ENCODE measurements at places on chromosomes 2 and 18.

DNA sequence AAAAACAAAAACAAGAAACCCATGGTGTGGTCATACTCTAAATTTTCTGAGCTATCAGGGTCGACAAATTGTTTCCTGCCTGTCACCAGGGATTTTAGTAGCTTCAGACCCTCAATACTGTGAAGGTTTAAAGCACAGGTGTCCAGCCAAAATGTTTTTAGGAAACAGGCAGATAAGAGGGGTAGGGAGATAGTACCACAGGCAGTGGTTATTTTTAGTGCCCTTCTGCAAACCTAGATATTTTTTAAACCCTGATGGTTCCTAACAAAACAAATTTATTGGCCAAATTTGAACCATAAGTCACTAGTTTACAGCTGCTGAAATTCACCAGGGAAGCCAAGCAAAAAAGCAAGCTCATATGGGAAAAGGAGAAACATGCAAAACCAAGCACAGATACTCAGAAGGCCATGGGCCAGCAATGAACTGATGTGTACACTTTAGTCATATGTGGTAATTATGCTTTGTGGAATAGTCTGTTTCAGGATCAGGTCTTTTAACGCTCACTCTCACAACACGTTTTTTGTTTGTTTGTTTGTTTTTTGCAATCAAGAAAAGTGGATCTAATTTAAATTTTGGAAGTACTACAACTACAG lies 156.8 kb upstream of the STK17B start:
- no peaks in the 10 kb centered on the region for H3K36me3 ChIP-seq
- no peak for DNase-seq
- no peaks in the 10 kb centered on the region for H3K27me3 ChIP-seq
- H3K27ac ChIP-seq: no peak overlapping the region
- no peaks in the 10 kb centered on the region for H3K4me1 ChIP-seq

- no peak for DNase-seq
- no peak overlapping the region for H3K27ac ChIP-seq
- H3K4me1 ChIP-seq: no peaks in the 10 kb centered on the region
Measured at GRCh38 chr2:116733699-116734098, 1080.8 kb upstream of the DDX18 start.

GRCh38 chr2:37052600-37053332 lies 31.4 kb downstream of the HEATR5B start:
- no peak for DNase-seq
- peaks cover 64% of the 10 kb centered on the region for H3K36me3 ChIP-seq
- no peak overlapping the region for H3K4me3 ChIP-seq

GRCh38 chr2:17306706-17307105 lies 211.5 kb downstream of the RAD51AP2 start:
- H3K4me3 ChIP-seq: no peak overlapping the region
- no peak overlapping the region for H3K27ac ChIP-seq
- no peaks in the 10 kb centered on the region for H3K27me3 ChIP-seq
- H3K36me3 ChIP-seq: no peaks in the 10 kb centered on the region

- H3K4me3 ChIP-seq: no peak overlapping the region
- DNase-seq: no peak
- H3K27ac ChIP-seq: no peak overlapping the region
Measured at GRCh38 chr2:64291181-64291580, 147.0 kb upstream of the PELI1 start.

- no peak overlapping the region for H3K27ac ChIP-seq
- H3K4me3 ChIP-seq: no peak overlapping the region
- no peaks in the 10 kb centered on the region for H3K36me3 ChIP-seq
- no peak for DNase-seq
- peaks cover 9% of the 10 kb centered on the region for H3K27me3 ChIP-seq
Measured at GRCh38 chr2:204725693-204726360, 180.6 kb downstream of the PARD3B start.

- H3K4me1 ChIP-seq: no peaks in the 10 kb centered on the region
- H3K27ac ChIP-seq: no peak overlapping the region
- no peak for DNase-seq
- no peaks in the 10 kb centered on the region for H3K36me3 ChIP-seq
Measured at GRCh38 chr2:217076657-217077232, 216.9 kb upstream of the TNP1 start.

- no peak overlapping the region for H3K27ac ChIP-seq
- H3K4me3 ChIP-seq: no peak overlapping the region
- H3K36me3 ChIP-seq: no peaks in the 10 kb centered on the region
Measured at GRCh38 chr2:50691513-50691912, 340.4 kb downstream of the NRXN1 start.

GRCh38 chr18:46587600-46587999 lies 69.4 kb downstream of the LOXHD1 start:
- H3K27me3 ChIP-seq: no peaks in the 10 kb centered on the region
- H3K36me3 ChIP-seq: no peaks in the 10 kb centered on the region
- H3K4me3 ChIP-seq: no peak overlapping the region
- H3K4me1 ChIP-seq: no peaks in the 10 kb centered on the region
- DNase-seq: no peak
- H3K27ac ChIP-seq: no peak overlapping the region

GRCh38 chr2:160970052-160970965 lies 189.9 kb upstream of the TANK start:
- no peaks in the 10 kb centered on the region for H3K36me3 ChIP-seq
- no peak overlapping the region for H3K4me3 ChIP-seq
- peaks cover 15% of the 10 kb centered on the region for H3K27me3 ChIP-seq
- H3K27ac ChIP-seq: no peak overlapping the region
- no peak for DNase-seq
- no peaks in the 10 kb centered on the region for H3K4me1 ChIP-seq

GRCh38 chr2:201785135-201785534 lies 4.4 kb upstream of the ALS2 start:
- no peaks in the 10 kb centered on the region for H3K27me3 ChIP-seq
- H3K4me1 ChIP-seq: peaks cover 16% of the 10 kb centered on the region
- no peak overlapping the region for H3K27ac ChIP-seq

DNA sequence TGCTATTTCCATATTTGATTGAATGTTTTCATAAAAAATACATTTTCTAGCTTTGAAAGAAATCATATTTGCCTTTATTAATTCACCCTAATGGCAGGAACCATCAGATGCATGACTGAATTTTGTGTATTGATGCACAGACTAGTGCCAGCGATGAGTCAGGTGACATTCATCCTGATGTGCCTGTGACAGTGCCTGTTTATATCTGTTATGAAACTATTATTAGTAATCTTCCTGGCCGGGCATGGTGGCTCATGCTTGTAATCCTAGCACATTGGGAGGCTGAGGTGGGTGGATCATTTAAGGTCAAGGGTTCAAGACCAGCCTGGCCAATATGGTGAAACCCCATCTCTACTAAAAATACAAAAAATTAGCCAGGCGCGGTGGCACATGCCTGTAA lies 170.0 kb downstream of the TSN start:
- no peaks in the 10 kb centered on the region for H3K27me3 ChIP-seq
- no peak overlapping the region for H3K27ac ChIP-seq
- H3K4me3 ChIP-seq: no peak overlapping the region

Data from central memory CD8-positive, alpha-beta T cell (primary cell).